ENCODE measurements at places on chromosomes 1 and 21.

DNA sequence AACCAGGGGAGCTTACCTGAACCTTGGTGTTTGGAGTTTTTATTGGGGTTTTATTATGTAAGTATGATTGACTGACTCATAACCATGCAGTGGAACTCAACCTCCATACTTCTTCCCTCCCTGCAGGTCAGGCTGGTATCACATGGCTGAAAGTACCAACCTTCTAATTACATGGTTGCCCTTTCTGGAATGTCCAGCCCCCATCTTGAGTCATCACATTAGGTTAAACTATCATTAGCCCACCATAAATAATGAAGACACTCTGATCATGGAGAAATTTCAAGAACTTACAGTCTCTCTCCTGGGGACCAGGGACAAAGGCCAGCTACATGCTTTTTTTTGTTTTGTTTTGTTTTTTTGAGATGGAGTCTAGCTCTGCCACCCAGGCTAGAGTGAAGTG lies 19.2 kb upstream of the DPH5 start:
- no peak for DNase-seq

DNA sequence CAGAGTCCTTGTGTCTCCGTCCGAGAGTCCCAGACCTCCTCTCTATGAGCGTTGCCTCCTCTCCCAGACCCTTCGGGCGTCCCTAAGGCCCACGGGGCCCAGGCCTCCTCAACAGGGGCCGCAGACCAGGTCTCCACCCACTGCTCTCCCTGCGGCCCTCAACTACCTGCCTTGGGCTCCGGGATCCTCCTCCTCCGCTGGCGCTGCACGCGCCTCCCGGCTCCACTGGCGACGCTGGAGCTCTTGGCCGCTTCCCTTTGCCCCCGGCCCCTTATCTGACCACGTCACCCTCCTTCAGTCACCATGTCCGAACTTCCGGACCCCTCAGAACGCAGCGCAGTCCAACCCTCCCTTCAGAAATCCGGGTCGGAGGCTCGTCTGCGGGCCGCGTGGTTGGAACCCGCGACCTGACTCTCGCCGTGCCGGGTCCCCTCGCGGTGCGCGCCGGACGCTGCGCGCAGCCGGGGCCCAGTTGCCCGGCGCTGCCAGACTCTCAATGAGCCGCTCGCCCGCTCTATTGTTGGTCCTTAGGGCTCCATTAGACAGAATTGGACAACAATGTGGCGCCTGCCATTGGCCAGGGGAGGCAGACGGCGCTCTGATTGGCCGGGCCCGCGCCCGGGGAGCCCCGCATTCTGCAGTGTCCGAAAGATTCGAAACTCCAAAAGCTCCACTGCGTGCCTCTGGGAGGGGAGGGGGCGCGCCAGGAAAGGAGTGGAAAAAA lies at the start of gene DMRTA2:
DMRTA2 (minus strand) TSS at position 498 of the 724 bp plus-strand sequence. CDS start 1,907 bp downstream, outside the sequence.
- DNase-seq: no peak

GRCh38 chr1:153608742-153609584 lies 4.0 kb downstream of the S100A16 start:
- no peak for DNase-seq

DNA sequence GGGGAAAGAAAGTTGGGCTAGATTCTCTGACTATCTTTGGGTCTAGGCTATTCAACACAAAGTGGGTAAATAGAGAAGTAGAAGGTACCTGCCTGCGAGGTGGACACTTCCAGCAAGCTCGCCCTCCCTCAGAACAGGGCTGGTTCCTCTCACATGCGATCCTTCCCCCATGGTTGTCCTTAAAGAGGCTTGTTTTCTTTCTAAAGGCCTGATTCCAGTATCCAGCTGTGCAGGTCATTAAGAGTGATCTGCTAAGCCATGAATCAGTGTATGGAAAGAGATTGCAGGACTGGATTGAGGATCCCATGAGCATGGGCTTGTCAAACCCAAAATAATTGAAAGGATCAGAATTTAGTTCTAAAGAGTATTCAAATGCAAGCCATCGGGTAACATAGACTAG lies 189.0 kb downstream of the URB2 start:
- no peak for DNase-seq

- DNase-seq: no peak
Observed at GRCh38 chr1:94385308-94385929, 32.8 kb upstream of the ABCD3 start.

GRCh38 chr1:184061396-184062003 lies 10.0 kb downstream of the TSEN15 start:
- DNase-seq: no peak

DNA sequence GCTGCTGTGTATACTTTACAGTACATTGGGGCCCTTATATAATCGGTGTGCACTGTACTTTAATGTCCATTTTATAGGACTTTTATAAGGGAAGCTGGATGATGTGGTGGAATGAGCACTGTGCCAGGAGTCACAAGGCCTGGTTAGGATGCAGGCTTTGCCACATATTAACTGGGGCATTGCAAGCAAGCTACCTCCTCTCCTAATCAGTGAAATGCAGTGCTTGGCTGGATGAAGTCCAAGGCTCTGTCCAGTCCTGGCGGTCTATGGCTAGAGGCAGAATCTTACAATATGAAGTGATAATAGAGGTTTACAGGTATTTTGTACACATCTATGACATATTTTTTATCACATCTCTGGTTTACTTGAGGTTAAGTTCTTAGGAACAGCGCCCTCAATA lies 1.7 kb upstream of the PKP1 start:
- DNase-seq: no peak

Measured in activated effector memory CD4-positive, alpha-beta T cell treated with Interleukin-2 at 50 U/mL for 16 hours (primary cell).